CD4-positive, alpha-beta T cell treated with Interleukin-17A for 1 hour (primary cell): ENCODE measurements at places on chromosomes 16 and 17.

GRCh38 chr16:19522397-19522732 is 467 bp upstream of the GDE1 start:
- DNase-seq: no peak

GRCh38 chr16:67154578-67155294 is 3.9 kb upstream of the B3GNT9 start:
- DNase-seq: no peak

GRCh38 chr16:83336603-83337002 is 471.2 kb upstream of the HSBP1 start:
- no peak for DNase-seq

DNA sequence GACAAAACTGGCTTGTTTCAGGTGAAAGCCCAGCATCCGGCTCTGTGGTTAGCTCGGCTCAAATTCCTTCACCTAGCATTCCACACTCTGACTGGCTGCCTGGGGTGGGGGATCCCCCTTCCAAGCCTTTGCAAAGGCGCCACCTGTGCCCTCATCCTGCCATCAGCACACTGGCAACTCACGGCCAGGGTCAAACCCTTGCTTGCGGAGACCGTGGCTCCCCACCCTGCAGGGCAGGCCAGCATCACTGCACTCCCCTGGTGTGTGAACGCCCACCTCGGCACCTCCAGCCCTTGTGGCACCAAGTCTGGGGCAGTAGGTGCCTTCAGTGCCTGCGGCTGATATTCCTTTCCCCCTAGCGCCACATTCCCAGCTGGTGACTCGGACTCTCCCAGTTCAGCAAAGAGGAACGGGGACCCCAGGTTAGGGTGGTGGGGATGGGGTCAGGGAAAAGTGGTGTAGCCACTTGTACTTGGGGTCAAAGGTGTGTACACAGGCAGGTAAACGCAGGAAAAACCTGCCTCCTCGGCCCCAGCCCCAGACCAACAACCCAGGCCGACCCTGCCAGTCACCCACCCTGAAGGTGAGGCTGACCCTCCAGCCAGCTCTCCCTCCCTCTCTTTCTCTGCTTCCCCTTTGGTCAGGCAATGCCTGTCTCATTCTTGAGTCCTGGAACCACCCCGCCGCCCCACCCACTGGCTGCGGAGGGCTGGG is 1.1 kb downstream of the FLII start:
- peak; percentile 23 for DNase-seq

DNA sequence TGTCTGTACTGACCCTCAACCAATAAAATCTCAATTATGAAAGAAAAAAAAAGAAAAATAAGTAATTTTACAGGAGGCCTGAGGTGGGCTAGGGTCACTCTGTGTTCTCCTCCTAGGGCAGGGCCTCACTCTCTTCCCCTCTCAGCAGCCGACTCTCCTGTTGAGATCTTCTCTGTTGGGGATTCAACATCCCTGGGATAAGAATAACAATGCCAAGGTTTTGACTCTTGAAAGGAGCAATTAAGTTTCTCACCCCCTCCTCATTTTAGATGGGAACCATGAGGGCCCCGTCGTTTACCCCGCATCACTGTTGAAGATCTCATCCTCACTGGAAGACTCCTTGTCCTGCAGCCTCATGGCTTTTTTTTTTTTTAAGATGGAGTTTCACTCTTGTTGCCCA is 21.5 kb upstream of the BRCA1 start:
- DNase-seq: no peak

- DNase-seq: no peak
Measured at GRCh38 chr16:77307426-77308162, 108.4 kb downstream of the SYCE1L start.

DNA sequence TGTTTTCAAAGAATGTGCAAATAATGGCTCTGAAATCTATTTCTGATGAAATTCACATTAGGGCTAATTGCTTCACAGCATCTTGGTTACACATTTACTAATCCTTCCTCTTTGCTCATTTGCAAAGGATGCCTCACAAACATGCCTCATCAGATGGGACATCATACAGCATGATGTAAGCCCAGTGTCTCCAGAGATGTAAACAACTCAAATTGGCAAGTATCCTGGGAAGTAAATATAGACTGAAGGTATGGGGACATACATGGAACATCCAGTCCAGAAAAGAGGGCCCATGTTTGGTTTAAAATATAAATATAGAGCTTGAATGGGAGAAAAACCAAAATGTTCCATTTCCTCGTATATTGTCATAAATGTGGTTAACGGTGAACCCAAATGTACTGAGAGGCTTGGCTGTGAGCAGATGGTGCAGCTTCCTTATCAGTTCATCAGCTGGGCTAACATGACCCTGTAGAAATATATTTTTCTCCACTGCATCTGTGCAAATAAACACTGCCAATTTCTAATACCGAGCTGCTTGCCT is 142.9 kb upstream of the NUDT7 start:
- no peak for DNase-seq

GRCh38 chr17:14359163-14360020 is 58.5 kb downstream of the HS3ST3B1 start:
- peak; percentile 56 for DNase-seq

- no peak for DNase-seq
Measured at GRCh38 chr17:3547628-3548027, 10.0 kb downstream of the TRPV3 start.

DNA sequence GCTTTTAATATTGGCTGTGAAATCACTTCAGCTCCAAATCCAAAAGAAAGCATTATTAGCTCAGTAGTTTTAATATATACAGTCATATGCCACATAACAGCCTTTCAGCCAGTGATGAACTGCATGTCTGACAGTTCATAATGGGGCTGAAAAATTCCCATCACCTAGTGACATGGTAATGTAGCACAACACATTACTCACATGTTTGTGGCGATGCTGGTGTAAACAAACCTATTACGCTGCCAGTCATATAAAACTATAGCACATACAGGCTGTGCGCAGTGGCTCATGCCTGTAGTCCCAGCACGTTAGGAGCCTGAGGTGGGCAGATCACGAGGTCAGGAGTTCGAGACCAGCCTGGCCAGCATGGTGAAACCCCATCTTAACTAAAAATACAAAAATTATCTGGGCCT is 92.2 kb downstream of the TUBD1 start:
- DNase-seq: peak; percentile 44

DNA sequence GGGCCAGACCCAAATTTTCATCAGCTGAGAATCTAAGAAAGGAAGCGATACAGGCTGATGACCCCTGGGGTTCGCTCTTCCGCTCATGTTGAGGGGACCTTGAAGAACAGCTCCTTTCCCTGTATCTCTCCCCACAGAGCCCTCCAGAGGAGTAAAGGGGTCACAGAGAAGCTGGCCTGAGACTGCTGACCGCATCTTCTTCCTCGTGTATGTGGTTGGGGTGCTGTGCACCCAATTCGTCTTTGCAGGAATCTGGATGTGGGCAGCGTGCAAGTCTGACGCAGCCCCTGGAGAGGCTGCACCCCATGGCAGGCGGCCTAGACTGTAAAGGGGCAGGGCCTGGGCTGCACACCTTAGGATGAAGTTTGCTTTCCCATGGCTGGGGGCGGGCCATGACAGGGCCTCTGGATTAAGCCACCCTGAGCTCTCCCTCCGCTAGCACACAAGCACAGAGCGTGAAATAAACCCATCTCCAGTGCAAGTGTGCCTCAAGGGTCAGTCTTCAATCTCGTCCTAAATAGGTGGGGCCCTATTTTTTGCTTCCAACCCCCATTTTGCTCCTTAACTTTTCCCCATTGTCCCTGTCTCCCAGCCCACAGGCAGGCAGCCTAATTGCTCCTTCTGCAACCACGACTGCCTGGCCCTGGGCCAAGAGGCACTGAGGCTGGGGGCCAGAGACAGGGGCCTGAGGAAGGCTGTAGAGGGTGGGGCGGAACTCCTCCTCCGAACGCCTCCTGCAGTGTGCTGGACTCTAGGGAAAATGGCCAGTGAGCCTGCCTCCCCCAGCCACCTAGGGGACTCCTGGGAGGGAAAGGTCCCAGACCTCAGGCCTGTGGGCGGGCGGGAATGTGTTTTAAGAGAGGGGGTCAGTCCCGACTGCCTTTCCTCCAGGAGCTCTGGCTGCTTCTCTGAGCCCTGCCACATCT is 3.6 kb downstream of the ZACN start:
- no peak for DNase-seq

GRCh38 chr16:84599521-84600202 is 18.2 kb downstream of the COTL1 start:
- peak; percentile 59 for DNase-seq

- peak; percentile 30 for DNase-seq
Measured at GRCh38 chr16:23504076-23504452, 6.2 kb downstream of the GGA2 start.

DNA sequence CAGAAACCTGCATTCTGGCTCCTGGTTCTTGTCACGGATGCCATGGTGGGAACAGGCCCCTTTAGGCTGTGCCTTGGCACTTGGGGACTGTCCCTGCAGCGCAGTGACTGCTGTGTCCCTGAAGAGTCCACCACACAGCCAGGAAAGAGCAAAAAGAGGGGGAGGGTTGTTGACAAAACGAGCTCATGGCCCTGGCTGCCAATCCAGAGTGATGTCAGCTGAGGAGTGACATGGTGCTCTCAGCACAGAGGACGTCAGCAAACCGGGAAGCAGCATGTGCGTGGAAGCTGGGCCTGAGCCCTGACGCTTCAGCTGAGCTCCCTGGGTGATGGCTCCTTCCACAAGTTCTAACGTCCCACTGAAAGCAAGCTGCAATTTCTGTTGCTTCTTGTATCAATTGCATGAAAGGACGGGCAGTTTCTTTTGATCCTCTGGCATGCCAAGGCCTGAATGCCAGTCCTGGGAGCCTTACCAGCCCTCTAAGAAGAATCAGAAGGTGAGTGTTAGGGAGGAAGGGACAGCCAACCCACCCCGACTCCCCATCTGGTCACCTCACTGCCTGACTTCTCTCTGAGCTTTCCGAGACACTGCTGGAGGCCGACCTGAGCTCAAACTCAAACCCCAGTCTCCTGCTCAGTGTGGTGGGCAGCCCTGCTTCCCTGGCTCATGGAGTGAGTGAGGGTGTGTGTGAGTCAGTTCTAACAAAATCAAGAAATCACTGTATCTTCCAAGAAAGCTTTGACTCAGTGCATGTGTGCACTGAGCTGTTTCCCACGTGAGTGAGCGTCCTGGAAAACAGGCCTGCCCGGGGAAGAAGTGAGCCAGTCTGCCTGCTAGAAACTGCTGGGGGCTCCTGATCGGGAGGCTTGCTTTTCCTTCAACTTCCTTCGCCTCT is 14.7 kb upstream of the WNT3 start:
- no peak for DNase-seq

DNA sequence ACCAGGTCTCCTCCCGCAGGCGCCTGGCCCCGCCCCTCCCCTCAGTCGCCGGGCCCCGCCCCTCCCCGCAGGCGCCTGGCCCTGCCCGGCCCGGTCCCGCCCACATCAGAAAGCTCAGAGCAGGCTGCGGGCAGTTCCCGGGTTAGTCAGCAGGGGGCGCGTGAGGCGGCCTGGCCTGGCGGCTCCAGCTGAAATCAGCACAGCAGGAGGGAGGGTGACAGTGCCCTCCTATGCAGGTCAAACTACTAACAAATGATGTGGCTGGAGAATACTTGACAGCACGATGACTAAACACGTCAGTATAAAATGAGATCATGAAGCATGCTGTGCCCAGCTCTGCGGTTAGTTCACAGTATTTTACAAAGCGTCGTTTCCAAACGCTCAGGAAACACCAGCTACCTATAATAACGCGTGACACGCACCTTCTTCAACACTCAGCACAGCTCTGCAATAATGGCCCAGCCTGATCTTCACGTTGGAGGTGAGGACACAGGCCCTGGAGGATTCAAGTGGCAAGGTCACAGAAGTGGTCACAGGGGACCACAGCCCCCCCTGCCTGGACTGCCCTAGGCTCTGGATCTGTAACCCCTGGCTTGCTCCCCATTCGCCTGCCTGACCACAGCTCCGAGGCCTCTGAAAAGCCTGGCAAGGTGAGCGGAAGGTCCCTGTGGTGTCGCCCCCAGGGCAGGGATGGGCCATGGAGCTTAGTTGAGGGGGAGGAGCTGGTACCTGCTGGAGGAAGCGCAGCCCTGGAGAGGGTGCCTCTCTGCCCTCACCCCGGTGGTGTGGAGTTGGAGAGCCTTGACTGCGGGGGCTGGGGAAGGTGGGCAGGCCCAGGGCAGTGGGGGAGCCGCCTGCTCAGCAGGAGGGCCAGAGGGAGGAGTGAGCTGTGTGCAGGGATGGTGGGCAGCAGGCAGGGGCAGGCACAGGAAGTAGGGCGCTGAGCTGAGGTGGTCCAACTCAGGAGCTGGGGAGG is 81.2 kb downstream of the KCNJ12 start:
- DNase-seq: peak; percentile 91

GRCh38 chr17:5757314-5757907 is 173.1 kb upstream of the NLRP1 start:
- no peak for DNase-seq

- no peak for DNase-seq
Measured at GRCh38 chr16:53895433-53895832, 191.5 kb downstream of the FTO start.

DNA sequence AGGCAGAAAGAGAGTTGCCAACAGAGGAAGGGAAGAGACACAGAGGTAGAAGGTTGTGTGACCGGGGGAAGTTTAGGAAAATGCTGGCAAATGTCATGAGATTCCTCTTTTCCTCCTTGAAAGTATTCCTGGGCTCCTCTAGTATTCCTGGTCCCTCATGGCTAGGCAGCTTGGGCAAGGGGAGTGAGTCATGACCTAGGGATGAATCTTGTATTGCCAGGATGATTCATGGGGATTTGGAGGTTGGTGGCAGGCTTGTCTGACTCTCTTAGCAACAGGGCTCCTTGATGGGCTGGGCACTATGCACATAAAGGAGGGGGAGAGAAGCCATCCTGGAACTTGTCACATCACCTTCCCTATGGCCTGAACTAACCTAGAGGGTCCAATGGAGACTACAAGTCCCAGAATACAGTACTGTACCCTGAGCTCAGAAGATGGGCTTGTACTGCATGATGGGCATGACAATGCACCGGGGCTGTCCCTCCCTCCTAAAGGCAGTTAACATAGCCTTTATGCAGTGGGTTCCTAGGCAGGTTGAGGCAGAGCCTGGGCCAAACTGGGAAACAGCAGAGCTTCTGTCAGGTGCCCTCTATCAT is 2.1 kb upstream of the SEZ6 start:
- DNase-seq: no peak

GRCh38 chr17:46901291-46901690 is 21.7 kb upstream of the GOSR2 start:
- no peak for DNase-seq

GRCh38 chr17:47934856-47935255 is 6.5 kb upstream of the PNPO start:
- DNase-seq: no peak

DNA sequence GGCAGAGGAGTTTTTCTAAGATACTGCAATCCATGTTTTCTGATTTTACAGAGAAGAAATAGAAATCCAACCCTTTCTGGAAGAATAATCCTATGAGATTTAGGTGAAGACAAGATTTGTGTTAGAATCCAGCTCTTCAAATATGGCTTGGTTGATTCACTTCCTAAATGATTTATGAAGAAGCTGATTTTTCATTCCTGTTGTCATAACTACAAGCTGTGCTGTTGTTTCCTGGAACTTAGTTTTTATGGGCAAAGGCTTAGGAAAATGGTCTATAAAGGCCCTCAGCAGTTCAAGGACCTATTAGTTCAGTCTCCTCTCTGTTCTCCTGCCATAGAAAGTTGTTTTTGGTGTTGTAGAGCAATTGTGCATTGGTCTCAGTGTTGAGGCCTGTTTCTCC is 174.2 kb upstream of the FAM20A start:
- no peak for DNase-seq

GRCh38 chr16:86320237-86320595 is 190.1 kb upstream of the FOXF1 start:
- no peak for DNase-seq
